Chondrocyte (in vitro differentiated cells): ENCODE measurements at places on chromosomes 11 and 22. TPM values are rescaled to one million over a fixed set of nuclear protein-coding genes. Genes with fewer than 3 reads are reported as not detected.

ASPHD2 gene
- 5.5 to 6.9 TPM (median 6.8 TPM) in 3 replicates for total RNA-seq

MYEOV gene
- 0.87 TPM in 1 of 3 replicates, not detected in the others for total RNA-seq

RAPSN gene
- total RNA-seq = 0.33 to 0.35 TPM (median 0.34 TPM) in 3 replicates

CRYBB2 gene
- total RNA-seq = not detected in 3 replicates

TNNI2 gene
- 1.3 to 3.2 TPM (median 1.4 TPM) in 3 replicates for total RNA-seq

DNA sequence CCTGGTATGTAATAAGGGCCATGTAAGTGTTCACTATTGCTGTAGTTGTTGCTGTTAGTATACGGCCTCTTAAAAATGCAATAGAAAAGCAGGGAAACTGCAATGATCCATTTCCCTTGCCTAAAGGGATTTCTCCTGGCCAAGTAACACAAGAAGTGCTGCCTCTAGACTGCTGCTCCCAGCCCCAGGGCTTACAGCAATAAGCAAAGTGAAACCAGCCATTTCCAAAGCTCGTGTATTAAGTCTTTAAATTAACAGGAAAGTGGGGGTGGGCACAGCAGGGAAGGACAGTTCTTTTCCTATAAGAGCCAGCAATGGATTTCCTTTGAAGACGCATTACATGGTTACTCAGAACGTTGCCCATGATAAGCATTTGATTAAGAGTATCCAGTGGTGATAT lies 36.9 kb upstream of the WT1 start:
- peaks cover 5% of the 10 kb centered on the region for H3K27me3 ChIP-seq
- no peak overlapping the region for H3K27ac ChIP-seq
- DNase-seq = no peak
- H3K4me1 ChIP-seq = no peaks in the 10 kb centered on the region

TYR gene
- total RNA-seq = not detected in 3 replicates
